ENCODE measurements at places on chromosomes 1 and 21.

- DNase-seq, result no peak
Observed at GRCh38 chr1:119862276-119862675, 34.0 kb downstream of the ADAM30 start.

DNA sequence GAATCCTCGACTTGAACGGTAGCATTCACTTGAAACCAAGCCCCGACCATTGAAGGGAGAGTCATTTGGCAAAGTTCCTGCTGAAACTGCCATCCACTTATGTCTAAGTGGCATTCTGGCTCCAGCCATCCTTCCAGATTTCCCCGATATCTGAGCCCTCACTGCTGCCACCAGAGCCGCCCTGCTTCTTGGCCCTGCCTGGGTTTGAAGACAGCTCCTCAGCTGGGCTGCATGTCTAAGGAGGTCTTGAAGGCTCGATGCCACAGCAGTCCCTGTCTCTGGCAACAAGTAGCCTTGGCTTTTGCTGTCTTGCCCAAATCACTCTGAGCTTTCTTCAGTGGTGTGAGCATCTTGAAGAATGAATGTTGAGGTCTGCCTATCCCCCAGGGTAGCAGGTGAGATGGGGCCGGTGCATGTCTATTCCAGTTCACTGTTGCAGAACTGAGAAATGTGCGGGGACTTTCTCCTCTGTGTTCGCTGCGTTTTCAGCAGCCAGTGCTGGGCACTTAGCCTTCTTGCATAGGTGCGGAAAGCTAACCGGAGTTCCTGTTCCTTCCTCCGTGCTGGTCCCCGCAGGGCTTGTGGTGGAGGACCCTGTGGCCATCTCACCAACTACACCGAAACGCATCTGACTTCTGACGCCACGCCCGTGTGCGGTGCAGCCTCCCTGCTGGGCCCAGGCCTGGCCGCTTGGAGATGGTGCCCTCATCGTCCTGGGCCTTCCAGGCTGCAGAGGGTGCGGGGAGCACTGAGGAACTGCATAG is 29.2 kb downstream of the MAN1C1 start:
- peak; percentile 48 for DNase-seq

DNA sequence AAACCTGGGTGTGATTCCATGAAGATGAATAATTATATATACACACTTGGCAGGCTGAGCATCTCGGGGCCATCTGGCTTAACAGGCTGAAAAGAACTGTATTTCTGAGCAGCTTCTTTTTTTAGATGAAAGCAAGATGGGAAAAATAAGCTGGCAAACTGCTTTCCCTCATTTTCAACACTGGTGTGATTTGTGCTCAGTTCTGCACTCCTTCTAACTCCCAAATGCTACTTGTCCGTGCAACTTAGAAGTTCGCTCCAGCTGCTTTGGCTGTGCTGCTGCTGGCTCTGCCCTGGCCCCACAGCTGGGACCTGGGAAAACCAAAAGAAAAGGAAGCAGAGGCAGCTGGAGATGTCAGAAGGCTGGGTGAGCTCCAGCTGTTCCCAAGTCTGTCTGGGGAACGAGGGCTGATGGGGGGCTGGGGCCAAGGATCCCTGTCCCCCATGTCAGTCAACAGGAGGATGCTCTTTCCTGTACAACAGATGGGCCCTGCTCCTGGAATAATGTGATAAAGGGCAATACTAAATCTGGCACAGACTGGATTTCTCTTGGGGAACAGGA is 44.9 kb downstream of the PAFAH2 start:
- DNase-seq, result no peak

DNA sequence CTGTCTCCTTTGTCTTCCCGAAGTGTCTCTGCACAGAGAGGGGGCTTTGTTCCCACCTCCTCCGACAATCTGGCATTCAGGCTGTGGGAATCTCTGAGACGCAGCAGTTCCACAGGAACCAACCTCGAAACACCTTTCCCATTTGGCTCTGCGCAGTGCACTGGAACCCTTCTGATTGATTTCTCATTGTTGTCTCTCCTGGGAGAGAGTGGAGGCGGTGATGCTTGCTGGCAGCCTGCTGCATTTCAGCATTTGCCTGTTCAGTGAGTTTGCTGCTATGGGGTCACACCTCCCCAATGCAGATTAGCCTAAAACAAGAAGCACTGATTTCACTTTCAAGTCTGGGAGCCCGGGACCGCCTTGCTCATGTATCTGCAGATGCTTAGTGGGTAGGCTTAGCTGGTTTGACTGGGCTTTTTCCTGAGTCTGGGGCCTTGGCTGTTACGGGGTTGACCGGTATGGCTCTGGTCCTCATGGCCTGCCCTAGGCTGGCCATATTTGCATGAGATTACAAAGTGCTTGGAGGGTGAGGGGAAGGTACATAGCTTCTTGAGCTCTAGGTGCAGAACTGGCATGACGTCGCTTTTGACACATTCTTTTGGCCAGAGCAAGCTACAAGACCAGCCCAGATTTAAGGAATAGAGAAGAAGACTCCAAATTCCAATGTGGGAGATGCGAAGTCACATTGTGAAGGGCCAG is 695.3 kb downstream of the PTPRU start:
- DNase-seq, result no peak

GRCh38 chr1:7300893-7301663 is 470.0 kb upstream of the VAMP3 start:
- no peak for DNase-seq

- no peak for DNase-seq
Observed at GRCh38 chr1:161739865-161740566, 9.6 kb upstream of the DUSP12 start.

GRCh38 chr1:172411791-172412338 is 8.6 kb upstream of the C1orf105 start:
- no peak for DNase-seq

- no peak for DNase-seq
Observed at GRCh38 chr1:6600410-6601048, 2.1 kb downstream of the KLHL21 start.

GRCh38 chr1:75134647-75135572 is 722 bp downstream of the LHX8 start:
- peak; percentile 53 for DNase-seq

DNA sequence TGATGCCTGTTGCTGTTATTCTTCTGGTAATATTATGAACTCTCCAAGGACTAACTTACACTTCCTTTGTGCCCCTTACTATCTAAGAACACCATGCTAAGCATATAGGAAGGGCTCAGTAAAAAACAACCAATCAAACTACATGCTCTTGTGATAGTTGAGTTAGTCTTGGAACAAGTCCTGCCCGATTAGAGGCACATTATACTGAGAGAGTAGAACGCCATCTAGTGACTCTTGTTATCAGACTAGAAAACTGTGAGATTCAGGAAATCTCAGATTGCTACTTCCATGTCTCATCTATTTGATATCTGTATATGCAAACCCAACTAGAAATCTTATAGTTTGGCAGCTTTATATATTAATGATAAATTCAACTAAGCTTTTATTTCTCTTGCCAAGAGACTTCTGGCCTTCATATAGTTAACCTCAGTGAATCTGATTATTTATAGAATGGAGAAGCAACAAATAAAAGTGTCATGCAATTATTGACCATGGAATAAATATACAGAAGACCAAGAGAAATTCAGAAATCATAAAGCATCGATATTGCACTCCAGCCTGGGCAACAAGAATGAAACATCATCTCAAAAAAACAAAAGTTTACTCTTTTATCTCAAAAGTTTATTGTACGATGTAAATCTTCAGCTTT is 7.8 kb upstream of the SRRM1 start:
- DNase-seq, result no peak

GRCh38 chr1:22350924-22351767 is 100.5 kb upstream of the ZBTB40 start:
- DNase-seq, result no peak

- DNase-seq, result no peak
Observed at GRCh38 chr1:243287652-243288051, 31.8 kb downstream of the SDCCAG8 start.

DNA sequence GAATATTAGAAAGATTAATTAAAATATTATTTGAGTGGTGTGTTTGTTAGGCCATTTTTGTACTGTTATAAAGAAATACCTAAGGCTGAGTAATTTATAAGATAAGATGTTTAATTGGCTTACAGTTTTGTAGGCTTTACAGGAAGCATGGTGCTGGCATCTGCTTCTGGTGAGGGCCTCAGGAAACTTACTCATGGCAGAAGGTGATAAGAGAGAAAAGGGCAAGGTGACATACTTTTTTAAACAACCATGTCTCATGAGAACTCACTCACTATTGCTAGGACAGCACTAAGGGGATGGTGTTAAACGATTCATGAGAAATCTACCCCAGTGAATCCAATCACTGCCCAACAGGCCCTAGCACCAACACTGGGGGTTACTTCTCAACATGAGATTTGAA is 56.7 kb upstream of the RGS21 start:
- no peak for DNase-seq

- no peak for DNase-seq
Observed at GRCh38 chr1:173152598-173152997, 54.5 kb downstream of the TNFSF4 start.

DNA sequence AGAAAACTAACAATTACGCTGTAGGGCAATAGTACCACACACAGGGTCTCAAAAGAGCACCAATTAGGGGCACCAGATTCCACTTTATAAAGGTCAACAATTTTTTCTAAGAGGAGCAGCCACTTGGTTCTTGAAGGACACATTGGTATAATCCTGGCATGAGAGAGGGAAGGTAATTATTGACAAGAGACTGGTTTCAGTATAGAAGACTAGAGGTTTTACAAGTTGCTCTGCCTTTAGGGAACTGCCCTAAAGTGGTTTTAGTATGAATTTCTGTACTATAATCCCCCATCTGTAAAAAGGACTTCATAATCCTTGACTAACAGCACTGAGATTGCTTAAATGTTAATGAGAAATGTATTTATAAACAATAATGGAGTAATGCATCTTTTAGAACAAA is 648.5 kb upstream of the PTBP2 start:
- no peak for DNase-seq

DNA sequence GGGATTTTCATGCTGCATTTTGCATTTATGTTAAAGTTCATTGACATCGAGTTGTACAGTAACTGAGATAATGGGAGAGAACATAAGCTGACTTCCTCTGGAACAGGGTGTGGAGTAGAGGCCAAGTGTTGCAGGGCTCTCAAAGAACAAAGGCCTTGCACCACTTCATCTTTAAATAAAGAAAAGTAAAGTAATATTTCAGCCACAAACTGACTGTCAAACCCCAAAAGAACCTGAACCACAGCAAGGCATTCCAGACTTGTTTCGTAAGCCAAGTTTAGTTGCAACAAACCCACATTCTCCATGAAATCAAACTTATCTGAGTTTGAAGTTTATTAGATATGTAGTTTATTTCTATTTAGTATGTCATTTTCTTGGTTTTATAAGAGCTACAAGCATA is 19.1 kb upstream of the HMGCS2 start:
- DNase-seq, result no peak

DNA sequence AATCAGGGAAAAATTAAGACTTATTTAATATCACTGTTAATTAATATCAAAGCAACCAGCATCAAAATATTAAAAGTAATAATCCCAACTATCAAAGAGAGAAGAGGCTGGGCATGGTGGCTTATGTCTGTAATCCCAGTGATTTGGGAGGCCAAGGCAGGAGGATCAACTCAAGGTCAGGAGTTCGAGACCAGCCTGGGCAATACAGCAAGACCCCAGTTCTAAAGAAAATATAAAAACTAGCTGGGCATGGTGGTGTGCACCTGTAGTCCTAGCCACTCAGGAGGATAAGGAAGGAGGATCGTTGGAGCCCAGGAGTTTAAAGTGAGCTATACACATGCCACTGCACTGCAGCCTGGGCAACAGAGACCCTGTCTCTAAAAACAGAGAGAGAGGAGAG is 43.2 kb downstream of the AHCTF1 start:
- DNase-seq, result no peak

GRCh38 chr1:20949871-20950590 is 162.9 kb upstream of the HP1BP3 start:
- DNase-seq, result no peak

DNA sequence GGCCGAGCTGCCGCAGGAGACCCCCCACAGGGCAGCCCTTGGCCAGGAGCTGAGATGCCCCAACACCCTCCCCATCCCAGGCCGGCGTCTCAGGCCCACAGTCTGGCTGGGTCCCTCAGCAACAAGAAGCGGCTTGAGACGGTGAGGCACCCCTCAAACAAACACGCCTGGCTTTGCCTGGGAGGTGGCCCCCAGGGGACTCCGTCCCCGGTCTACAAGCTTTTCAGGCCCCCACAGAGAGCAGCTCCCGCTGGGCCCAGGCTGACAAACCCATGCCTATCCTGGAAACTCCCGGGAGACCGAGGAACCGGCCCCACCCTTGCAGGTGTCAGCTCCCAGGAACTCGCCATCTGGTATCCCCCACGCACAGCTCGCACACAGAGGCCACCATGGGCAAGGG is 67.0 kb downstream of the ARHGEF16 start:
- DNase-seq, result no peak

DNA sequence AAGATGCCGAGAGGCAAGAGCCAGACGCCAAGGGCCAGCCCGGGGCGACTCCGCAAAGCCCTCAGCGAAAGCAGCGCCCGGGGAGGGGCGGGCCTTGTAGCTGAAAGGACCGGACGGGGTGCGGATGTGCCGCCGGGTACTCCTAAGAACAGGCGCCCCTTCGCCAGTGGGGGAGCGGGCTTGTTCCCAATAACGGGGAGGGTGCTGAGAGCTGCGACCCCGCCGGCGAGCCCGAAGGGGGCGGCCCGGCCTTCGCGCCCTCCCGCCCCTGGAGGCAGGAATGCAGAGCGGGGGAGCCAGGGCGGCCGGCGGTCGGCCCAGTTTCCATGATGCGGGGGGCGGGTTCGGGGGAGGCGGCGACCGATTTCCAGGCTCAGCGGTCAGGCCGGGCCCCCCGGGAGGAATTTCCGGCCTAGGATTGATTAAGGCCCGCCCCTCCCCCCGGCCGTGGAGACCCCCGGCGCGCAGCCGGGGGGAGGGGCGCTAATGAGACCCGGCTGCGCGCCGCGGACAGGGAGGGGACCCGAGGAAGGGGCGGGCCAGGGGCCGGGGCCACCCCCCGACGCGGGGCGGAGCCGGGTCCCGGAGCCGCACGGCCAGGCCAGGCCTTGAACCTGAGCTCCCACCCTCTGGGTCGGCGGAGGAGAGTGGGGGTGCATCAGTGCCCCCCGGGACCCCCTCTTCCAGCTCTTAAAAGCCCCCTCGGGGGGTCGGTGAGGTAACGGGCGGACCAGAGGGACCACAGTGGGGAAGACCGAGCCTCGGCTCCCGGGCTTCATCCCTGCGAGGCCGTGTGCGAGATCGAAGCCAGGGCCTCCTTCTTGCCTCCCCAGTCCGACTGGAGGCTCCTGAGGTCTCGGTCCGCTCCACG is 898 bp upstream of the TMEM200B start:
- peak; percentile 89 for DNase-seq

GRCh38 chr1:197868751-197869489 is 33.5 kb upstream of the C1orf53 start:
- DNase-seq, result no peak

Measured in activated CD8-positive, alpha-beta memory T cell treated with anti-CD3 and anti-CD28 coated beads, Interleukin-2, amount 50 U/mL, for 48 hours (primary cell).